ENCODE measurements at places on chromosomes 5 and 9.
A peak's percentile ranks its signal among the peaks of the same experiment; 100 is the strongest.

- no peak for DNase-seq
These were observed 867 bp downstream of the SYK start for GRCh38 chr9:90802386-90802985.

- DNase-seq: no peak
These were observed 236.5 kb upstream of the HAPLN1 start for GRCh38 chr5:83957188-83957587.

- peak; percentile 47 for DNase-seq
These were observed 160.0 kb downstream of the C9orf152 start for GRCh38 chr9:110047955-110048402.

- DNase-seq: no peak
These were observed 12.0 kb downstream of the SAXO1 start for GRCh38 chr9:19020886-19021455.

DNA sequence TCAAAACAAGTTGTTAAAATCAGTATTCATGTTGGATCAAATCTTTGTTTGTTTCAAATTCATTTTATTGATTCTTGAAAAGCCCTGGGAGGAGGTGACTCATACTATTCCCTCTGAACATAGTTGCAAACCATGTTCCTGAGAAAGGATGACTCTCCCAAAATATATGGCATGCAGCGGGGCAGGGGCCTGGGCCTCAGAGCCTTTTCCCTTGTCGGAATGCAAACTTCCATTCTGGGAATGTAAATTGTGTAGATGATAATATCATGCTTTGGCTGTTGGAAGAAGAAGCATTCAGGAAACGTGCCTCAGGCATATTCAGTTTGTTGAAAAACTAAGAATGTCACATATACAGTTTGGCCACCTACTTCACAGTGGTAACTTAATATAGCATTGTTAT, 242.0 kb downstream of the AUH start:
- no peak for DNase-seq

DNA sequence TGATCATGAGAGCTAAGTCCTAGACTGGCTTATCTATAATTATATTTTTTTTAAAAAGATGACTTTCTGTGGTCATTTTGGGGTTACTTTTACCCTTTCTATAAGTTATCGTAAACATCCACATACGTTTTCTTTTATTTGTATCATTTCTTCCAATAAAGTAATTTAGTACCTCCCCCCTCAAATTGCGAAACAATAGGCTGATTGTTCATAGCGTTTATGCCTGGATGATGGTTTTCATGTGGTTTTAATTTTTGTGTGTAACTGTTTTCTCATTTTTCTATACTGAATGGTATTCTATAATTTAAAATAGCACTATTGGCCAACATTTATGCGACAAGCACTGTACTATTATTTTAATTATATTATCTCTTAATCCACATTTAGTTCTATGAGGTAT, 44.5 kb downstream of the SMC5 start:
- no peak for DNase-seq

GRCh38 chr5:179803651-179804554, 2.8 kb downstream of the MGAT4B start:
- DNase-seq: peak; percentile 55

DNA sequence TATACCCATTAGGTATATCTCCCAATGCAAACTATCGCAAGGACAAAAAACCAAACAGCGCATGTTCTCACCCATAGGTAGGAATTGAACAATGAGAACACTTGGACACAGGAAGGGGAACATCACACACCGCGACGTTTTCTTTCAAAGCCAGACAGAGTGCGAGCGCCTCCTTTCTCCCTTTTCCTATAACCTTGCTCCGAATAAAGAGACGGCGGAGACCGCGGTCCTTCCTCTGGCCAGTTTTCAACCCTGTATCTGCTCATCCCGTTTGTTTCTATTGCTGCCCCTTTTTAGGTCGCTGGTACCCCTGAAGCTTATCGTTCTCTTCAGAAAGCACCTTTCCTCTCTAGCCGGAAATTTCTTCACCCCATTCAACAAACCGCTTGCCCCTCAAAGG, 1.3 kb downstream of the LVRN start:
- no peak for DNase-seq
